NCI-H1048 (cell line): ENCODE measurements at places on chromosomes 12 and 14.
A peak's percentile ranks its signal among the peaks of the same experiment; 100 is the strongest.

GRCh38 chr12:19833775-19834501 is 394.6 kb downstream of the AEBP2 start:
- DNase-seq = no peak

DNA sequence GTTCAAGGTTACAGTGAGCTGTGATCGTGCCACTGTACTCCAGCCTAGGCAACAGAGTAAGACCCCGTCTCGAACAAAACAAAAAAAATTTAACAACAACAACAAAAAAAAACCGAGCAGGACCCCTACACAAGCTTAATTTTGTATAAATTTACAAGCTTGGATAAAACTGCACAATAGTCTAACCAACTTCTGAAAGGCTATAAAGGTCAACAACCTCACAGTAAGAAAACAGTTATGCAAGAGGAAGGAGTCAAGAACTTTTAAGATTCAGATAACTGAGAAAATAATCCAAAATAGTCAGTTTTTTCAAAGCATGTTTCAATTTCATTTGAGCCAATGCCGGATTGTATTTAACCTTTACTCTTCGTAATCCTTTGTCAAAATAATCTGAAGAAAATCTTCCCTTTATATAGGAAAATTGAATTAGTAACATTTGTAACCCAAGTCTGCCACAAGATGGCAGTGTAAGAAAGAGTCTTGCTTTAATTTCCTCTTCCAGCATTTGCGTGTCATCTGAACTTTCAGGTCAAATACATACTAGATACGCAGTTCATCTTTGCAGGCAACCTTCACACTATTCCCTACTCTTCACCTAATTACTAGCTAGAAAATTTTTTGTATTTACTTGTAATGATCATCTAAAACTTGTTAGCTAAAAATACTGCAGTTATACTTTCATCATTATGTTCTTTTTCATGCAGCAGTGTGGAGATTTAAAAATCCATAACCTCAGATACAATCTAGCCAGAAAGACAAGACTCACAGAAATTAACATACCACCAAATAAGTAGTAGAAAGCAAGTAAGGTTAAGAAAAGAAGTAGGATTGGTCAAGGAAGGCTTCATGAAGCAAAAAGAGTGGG is 5.8 kb downstream of the CCNB1IP1 start:
- DNase-seq = peak; percentile 12

DNA sequence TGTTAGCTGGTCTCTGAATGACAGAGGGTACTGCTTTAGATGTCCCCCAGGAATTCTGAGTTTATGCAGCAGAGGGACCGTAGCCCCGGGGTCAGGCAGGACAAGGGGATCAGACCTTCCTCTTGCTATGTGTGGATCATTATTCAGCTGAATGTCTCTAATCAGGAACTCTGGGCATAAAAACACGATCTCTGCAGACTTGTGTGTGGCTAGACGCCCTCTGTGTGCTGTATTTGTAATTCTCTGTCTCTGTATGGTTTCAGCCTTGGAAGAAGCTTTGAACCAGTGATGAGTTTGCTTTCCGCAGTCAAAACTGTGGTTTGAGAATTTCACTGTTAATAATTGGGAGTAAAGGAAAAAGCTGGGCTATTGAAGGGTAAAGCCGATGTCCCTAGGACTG is 125.3 kb downstream of the ETV6 start:
- DNase-seq = no peak

DNA sequence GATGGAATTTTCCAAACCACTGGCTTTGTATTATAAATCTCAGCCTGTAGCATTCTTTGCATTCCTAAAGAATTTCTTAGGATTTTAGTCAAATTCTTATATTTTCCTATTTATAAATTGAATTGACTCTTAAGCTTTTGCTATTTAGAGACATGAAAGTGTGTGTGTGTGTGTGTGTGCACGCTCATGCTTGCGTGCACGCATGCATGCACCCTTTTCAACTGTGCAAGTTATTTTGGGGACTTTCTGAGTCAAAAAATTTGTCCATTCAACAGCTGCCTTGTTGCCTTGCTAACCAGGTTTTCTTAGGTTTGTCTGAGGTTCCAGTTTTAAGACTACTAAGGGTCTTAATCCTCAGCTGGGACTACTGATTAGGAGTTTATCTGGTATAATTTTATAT is 42.6 kb downstream of the GPATCH2L start:
- DNase-seq = no peak

GRCh38 chr12:15984097-15984800 is 73.1 kb downstream of the DERA start:
- DNase-seq = no peak

DNA sequence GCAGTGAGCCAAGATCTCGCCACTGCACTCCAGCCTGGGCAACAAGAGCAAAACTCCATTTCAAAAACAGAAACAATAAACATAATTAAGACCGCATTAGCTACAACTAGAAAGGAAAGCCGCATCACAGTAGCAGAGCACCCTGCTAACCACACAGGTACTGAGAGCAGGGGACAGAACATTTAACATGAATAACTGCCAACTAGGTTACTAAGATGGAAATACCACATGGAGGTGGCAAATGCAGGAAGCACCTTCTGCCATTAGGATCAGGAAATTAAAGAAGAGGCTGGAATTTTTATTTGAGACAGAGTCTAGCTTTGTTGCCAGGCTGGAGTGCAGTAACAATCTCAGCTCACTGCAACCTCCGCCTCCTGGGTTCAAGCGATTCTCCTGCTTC is 41.9 kb downstream of the CDC42BPB start:
- DNase-seq = no peak

- DNase-seq = no peak
Observed at GRCh38 chr12:41190338-41190737, 2.2 kb downstream of the PDZRN4 start.

- DNase-seq = no peak
Observed at GRCh38 chr12:5014269-5014668, 29.4 kb upstream of the KCNA5 start.

- DNase-seq = no peak
Observed at GRCh38 chr14:51776102-51776894, 84.1 kb upstream of the GNG2 start.

DNA sequence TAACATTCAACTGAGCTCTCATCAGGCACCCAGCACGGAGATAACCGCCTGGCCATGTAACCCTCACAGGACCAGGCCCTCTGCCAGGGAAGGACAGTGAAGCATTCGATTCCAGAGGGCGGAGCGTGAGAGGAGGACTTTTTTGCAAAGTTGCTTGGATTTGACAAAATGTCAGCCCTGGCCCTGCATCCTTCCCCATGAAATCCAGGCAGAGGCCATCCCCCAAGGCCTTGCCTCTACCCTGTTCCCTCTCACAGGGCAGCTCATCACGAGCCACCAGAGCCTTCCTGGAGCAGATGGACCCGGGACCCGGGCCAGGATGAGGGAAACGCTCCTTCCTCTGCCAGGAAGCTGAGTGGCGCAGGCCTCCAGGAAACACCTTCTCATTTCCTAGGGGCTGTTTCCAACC is 17.0 kb downstream of the CAMKK2 start:
- DNase-seq = no peak

GRCh38 chr12:51950682-51951198 is 759 bp upstream of the ACVR1B start:
- DNase-seq = no peak

DNA sequence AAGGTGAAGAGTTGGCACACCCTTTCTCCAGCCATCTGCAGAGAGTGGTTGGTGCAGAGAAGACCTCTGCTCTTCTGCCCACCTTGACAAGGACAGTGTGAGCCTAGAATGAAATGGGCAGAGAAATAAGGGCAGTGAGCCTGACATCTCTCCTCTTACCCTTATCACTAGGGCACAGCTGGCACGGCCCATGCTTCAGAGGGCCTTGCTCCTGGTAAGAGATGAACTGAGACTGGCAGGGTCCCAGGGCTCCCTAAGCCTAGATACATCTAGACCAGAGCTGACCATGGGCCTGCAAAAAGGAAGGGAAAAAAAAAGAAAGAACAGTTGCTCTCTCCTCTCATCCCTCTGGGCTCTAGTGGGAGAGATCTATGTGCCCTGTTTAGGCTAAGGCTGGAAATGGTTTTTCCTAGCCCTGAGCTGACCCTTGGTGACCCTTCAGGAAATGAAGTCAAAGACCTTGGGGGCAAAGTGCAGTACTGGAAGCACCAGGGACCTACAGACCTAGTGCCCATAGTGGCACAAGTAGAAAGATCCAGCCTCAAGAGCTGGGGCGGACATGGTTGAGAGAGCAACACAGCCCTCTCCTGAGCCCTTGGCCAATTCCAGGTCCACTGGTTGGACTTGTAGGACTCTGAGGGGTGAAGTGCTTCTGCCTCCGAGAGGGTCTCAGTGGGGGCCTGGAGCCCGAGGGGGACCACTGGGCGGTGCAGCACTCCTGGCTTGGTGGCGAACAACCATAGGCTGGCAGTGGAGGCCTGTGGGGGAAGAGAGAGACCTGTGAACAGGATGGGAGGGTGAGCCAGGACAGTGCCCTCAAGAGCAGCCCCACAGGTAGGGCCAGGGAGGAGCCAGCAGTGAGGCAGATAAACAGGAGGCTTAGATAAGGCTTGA is 22.0 kb downstream of the PRPF40B start:
- no peak for DNase-seq

GRCh38 chr12:53049571-53050318 is at the start of gene TNS2:
Gene TNS2 (plus strand): TSS chr12:53050065. CDS start chr12:53050186, 121 bp downstream.
- no peak for DNase-seq

- DNase-seq = no peak
Observed at GRCh38 chr14:36021591-36022320, 154.8 kb downstream of the PTCSC3 start.

GRCh38 chr12:122790393-122791075 is 16.2 kb downstream of the CCDC62 start:
- no peak for DNase-seq

DNA sequence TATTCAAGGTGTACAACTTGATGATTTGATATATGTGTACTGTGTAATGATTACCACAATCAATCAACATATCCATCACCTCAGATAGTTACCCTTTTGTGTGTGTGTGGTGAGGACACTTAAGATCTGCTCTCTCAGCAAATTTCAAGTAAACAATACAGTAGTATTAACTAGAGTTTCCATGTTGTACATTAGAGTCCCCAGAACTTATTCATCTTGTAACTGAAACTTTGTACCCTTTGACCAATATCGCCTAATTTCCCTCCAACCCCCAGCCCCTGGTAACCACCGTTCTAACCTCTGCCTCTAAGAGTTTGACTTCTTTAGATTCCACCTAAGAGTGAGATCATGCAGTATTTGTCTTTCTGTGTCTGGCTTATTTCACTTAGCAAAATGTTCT is 12.1 kb downstream of the ADCK1 start:
- DNase-seq = no peak

DNA sequence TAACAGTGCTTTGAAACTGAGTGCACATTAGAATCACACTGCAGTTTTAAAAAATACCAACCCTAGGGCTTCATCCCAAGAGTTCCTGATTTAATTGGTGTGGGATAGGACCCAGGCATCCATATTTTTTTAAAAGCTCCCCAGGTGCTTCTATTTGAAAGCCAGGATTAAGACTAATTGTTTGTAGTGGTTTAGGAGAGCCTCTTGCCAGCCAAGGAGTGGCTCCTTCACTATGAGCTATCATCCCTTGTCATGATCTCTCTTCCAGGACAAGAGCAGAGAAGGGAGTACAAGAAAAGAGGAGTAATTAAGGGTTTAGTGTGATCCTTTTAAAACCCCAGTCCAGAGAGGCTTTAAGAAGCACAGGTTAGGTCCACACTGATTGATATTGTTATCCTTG is 178.0 kb downstream of the CAND1 start:
- DNase-seq = no peak

GRCh38 chr12:8887285-8887715 is 27.0 kb upstream of the PHC1 start:
- no peak for DNase-seq

GRCh38 chr14:23660290-23661226 is 24.4 kb downstream of the DHRS2 start:
- no peak for DNase-seq

GRCh38 chr12:40635141-40635731 is 57.0 kb upstream of the CNTN1 start:
- no peak for DNase-seq

DNA sequence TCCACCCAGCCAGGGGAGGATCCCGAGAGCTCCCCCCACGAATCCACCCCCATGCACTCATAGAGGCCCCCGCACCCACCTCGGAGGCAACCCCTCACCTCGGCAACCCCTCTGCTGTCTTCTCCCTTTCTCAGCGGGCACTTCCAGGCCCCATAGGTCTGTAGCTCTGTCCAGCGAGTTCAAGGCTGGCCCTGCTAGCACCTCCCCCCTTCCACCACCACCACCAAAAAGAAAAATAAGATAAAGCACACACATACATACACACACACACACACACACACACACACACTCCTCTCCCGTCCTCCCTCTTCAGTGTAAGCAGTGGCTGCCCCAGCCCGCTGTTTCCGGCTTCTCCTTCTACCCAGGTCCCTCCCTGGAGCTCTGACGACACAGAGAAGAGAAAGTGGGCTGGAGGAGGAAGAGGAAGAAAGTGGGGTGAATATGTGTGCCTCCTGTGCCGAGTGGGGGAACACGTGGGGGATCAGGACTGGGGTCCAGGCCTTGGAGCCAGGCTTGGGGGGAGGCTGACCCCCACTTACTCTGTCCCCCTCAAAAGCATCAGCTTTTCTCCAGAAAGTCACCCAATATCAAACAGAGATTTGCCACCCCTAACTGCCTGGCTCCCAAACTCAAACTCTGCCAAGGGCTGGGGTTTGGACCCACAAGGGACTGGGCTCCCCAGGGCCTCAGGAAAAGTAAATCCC is at the start of gene STAT6:
STAT6 (minus strand) TSS at position 332 of the 704 bp plus-strand sequence. CDS start 3,084 bp downstream, outside the sequence.
- no peak for DNase-seq

DNA sequence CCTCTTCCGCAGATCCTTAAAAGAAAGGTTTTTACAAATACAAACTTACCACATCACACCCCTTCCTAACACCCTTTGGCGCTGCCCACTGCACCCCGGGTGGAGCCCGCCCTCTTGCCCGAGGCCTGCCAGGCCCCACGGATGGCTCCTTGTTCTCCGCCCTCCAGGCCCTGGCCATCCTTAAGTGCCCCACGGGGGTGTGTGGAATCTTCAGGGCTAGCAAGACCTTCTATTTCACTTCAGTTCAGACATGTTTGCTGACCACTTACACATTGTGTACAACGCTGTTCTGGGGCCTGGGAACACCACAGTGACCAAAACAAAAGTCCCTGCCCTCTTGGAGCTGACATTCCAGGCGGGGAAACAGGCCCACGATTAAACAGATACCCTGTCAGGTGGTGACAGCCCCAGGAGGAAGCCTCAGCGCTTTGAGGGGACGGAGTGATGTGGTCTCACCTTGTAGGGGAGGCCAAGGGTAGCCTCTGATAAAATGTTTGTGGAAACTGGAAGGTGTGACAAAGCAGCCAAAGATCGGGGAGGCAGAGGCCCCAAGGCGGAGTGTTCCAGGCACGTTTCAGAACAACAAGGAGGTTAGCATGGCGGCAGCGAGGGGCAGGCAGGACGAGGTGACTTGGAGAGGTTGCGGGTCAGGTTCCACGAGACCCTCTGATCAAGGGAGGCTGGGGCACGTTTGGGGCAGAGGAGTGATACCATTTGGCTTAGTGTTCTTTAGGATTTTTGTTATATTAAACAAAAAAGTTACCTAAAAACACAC is 27.0 kb downstream of the TPCN1 start:
- no peak for DNase-seq

- DNase-seq = no peak
Observed at GRCh38 chr12:96237465-96238077, 43.4 kb downstream of the ELK3 start.
